Activated CD8-positive, alpha-beta T cell treated with anti-CD3 and anti-CD28 coated beads, Interleukin-2, amount 10 ng/mL, durations not matched to agents 7 days and 5 days (primary cell): ENCODE measurements at places on chromosomes 6 and 20.

GRCh38 chr6:154509421-154510143 lies 903 bp downstream of the CNKSR3 start:
- no peak for DNase-seq

GRCh38 chr20:49448917-49449316 lies 33.6 kb downstream of the KCNB1 start:
- no peak for DNase-seq

GRCh38 chr6:156925718-156926607 lies 148.8 kb downstream of the ARID1B start:
- DNase-seq, result no peak

GRCh38 chr6:136087986-136088385 lies 162.1 kb downstream of the MTFR2 start:
- no peak for DNase-seq

DNA sequence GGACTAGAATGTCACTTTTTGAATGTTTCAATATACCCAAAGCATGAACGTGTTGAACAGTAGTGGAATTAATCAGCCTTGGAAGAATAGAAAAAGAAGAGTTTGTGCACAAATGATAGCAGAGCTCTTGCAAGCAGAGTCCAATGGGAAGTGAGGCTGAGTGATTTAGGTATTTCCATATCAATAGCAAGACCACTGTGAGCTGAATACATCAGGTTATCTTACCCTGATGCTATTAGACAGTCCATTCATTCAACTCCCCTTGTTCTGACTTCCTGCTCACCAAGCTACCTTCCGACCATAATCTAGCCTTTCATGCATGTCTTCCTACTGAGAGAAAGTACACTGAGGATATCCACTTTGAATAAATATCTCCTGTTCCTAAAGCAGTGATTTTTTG lies 349.2 kb upstream of the RNF217 start:
- no peak for DNase-seq

GRCh38 chr6:4487538-4487937 lies 288.7 kb upstream of the CDYL start:
- DNase-seq, result no peak

GRCh38 chr6:33251395-33252012 lies 20.2 kb downstream of the VPS52 start:
- no peak for DNase-seq

DNA sequence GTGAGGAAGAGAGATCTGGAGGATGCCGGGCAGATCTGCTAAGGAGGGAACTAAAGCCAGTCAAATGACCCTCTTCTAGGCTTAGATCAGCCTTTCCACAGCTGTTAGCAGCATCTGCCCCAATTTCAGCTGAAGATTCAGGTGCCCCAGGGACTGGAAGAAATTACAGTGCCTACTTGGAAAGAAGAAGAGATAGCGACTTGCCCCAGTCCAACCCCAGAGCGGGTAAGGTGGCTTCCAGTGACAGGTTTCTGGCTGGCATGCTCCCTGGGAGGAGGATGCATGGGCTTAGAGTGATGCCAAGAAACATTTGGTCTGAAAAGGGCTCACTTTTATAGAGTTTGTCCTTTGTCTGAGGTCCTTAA lies 620 bp downstream of the TJAP1 start:
- DNase-seq, result no peak

- DNase-seq, result no peak
Measured at GRCh38 chr6:107917451-107918375, 40.3 kb downstream of the SEC63 start.

DNA sequence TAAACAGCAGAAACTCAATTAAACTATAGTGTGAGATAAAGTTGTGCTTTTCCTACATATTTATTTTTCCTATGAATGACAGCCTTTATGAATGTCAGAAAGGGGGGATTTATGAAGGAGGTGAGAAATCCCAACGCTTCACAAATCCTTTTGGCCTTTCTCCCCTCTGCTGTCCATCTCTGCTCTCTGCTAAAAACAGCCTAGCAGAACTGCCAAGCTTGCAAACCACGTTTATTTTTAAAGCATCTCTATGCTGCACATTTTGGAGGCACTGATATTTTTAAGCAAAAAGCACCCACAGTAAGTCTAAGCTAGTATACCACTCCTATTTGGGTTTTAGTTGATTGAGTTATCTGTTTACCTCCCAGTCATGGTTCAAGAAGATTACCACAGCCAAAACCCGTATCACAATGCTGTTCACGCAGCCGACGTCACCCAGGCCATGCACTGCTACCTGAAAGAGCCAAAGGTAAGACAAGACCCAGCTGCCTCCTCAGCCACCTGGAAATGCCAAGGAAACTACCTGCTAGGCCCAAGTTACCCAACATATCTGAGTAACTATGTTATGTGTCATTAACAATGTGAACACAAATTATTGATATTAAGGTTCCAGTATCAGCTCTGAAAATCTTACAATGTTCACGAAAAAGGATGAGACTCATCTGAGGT lies 96.3 kb downstream of the MTFR2 start:
- no peak for DNase-seq

- no peak for DNase-seq
Measured at GRCh38 chr6:74368746-74369145, 672.7 kb downstream of the CD109 start.

DNA sequence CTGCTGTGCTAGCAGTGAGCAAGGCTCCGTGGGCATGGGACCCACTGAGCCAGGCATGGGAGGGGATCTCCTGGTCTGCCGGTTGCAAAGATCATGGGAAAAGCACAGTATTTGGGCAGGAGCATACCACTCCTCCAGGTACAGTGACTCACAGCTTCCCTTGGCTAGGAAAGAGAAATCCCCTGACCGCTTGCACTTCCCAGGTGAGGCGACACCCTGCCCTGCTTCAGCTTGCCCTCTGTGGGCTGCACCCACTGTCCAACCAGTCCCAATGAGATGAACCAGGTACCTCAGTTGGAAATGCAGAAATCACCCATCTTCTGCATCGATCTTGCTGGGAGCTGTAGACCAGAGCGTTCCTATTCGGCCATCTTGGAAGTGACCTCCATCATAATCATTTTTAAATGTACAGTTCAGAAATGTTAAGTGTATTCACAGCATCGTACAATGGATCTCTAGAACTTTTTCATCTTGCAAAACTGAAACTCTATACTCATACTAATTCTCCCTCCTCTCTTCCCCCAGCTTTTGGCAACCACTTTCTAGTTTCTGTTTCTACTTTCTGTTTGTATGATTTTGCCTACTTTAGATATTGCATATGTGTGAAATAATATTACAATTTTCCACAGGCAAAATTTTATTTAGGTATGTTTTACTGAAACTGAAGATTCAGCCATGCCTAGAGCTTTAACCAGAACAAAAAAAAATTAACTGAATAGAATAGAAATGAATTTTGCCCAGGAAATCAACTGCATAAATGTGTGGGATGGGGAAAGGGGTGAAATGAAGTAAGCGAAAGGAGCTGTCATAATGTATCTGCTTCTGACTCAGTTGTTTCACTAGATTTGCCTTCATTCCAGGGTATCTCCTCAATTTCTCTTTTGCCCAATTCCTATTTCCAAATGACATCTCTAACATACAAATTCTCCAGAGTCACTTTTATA lies 100.0 kb downstream of the RWDD2A start:
- DNase-seq, result no peak

- no peak for DNase-seq
Measured at GRCh38 chr6:14543971-14544585, 426.5 kb downstream of the CD83 start.

GRCh38 chr20:58760856-58761255 lies 68.3 kb downstream of the NPEPL1 start:
- DNase-seq, result no peak

DNA sequence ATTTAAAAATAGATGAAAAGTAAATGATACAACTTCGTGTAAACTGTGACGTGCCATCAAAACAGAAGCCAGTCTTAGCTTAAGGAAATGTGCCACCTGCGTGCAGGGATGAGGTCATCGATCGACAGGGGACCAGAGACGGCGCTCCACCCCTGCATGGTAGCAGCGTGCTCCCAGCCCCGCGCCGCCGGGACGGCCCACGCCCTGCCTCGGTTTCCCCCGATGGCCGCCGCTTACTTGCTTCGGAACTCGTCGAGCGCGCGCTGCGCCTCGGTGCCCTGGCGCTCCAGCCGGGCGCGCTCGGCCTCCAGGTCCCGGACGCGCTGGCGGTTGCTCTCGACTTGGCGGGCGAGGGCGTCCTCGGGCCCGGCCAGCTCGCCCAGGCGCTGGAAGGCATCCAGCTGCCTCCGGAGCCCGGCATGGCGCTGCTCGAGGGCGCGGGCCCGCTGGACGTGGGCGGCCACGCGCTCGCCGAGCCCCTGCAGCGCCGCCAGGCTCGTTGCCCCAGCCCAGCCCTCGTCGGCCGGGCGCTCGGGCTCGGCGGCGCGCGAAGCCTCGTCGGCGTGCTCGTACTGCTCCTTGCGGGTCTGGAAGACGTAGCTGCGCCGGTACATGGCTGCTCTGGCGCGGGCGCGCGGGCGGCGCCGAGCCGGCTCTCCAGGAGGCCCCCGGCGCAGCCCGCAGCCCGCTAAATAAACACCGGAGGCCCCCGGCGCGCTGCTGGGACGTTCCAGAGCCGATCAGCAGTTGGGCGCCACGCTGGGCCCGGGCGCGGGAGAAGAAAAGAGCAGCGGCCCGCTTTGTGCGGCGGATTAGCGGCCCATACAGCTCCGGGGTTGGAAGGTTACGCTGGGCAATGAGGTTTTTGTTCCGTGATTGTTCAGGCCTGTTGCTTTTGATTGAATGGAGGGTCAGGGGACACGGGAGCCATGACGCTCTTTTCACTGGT lies at the start of gene BFSP1:
Gene BFSP1, minus strand, starts transcription at position 664 of the 949 bp plus-strand sequence. Its CDS starts 50 bp downstream, at position 614.
- DNase-seq, result peak; percentile 61

GRCh38 chr6:3244003-3244831 lies 14.5 kb upstream of the PSMG4 start:
- no peak for DNase-seq

DNA sequence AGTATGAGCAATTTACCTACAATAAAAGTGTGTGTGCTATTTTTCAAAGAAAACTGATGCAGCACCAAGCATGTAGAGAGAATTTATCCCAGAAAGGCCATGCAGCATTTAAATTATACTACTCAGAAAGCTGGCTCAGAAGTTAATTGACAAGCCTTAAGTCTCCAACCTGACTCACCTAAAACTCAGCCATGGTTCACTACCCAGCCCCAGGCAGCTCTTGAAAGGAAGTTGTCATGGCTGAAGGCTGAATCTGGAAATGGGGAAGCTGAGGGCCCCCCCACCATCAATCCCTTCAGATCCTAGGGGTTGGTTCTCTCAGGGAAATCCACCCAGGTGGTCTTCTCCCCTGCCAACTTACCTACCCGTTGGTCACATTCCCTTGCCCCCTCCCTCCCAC lies 19.7 kb downstream of the PPIL6 start:
- no peak for DNase-seq

GRCh38 chr6:22332711-22333110 lies 35.9 kb upstream of the PRL start:
- DNase-seq, result no peak

DNA sequence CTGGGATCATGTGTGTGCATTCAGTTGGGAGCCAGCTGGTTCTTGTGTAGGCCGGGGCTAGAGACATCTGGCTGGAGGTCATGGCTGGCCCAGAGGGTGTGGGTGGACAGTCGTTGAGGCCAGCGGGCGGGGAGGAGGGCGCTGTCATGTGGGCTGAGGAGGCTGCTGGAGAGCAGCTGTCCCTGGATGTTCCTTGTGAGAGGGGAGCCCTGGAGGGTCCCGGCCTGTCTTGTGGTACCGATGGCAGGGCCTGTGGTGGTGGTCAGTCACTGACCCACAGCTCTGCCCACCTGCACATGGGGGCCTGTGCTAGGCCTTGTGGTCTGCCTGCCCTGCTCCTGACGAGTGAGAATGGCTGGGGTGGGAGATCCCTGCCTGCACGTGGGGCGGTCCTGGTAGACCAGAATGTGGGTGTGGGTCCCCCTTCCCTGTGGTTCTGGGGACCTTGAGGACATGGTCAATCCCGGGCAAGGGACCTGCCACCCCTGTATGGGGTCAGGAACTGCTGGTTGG lies 1.9 kb upstream of the C20orf204 start:
- DNase-seq, result no peak

- no peak for DNase-seq
Measured at GRCh38 chr6:34317172-34317477, 68.3 kb upstream of the SMIM29 start.

DNA sequence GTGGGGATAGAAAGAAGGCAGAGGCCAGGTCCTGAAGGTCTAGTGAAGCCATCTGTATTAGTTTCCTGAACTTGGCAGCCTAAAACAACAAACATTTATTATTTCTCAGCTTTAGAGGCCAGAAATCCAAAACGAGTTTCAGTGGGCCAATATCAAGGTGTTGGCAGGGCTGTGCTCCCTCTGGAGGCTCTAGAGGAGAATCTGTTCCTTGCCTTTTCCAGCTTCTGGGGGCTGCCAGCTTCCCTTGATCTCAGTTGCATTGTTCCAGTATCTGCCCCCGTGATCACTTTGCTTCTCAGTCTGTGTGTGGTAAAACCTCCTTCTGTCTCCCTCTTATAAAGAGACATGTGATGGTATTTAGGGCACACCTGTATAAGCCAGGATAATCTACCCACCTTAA lies 82.4 kb downstream of the MAFB start:
- DNase-seq, result no peak

DNA sequence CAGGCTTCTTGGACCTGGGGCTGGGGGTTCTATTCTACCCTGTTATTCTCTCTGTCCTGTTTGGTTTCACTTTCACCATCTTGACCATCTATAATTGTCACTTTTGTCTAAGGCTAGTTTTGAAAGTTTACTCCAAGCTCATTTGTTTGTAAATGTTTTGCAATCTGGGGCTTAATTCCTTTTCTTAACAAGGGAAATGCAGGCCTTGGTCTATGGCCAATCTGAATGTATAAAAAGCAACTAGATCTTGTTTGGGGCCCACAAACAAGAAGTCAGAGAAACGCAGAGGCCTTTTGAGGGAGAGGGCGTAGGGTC lies 86.3 kb upstream of the PREP start:
- DNase-seq, result no peak

DNA sequence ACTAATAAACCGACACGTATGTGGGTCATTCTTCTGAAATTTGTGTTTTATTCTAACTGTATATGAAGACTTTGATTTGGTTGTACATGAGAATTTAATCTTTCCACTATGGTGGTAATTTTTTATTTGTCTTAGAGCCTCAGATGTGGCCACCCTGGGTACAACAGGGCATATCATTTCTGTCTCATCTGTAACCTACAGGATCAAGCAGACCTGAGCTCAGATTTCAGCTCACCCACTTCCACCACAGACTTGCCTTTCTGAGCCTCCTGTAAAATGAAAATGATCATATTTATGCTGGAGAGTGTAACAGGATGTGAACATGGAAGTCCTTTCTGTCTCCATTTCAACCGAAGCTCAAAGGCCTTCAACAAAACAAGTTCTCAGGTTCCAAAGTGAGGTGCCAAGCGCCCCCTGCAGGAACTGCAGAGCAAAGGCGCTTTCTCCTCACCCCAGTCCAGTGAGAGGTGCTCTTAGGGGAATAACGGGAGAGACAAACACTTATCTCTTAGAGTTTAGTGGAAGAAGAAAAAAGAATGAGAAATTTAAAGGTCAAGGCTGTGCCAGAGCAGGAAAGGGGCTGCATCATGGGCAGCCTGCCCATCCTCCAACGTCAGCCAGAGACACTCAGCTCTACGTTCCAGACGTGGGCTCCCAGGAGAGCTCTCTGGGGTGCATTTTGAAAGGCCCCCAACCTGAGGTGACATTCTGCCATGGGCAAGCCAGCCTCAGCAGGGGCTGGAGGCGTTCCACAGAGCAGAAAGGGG lies 23.0 kb upstream of the CD24 start:
- DNase-seq, result peak; percentile 67
